Sciatic nerve (tissue), 2 donors: ENCODE measurements at places on chromosomes 11 and 22. TPM values are rescaled to one million over a fixed set of nuclear protein-coding genes. Genes with fewer than 3 reads are reported as not detected.

Gene DCDC1
- 1.2 TPM for total RNA-seq

Gene HEPHL1
- total RNA-seq: not detected

Gene C11orf65
- total RNA-seq: 1.7 TPM

Gene MLC1
- 0.45 TPM for total RNA-seq

Gene OR4C16
- total RNA-seq: not detected

Gene OR51E2
- total RNA-seq: 0.45 TPM

Gene VWCE
- 3.6 TPM for total RNA-seq

Gene PELI3
- 14.8 TPM for total RNA-seq

Gene PANX3
- not detected for total RNA-seq

Gene APOA5
- not detected for total RNA-seq

Gene CDK2AP2
- total RNA-seq: 73.6 TPM
